H4 (cell line): ENCODE measurements at places on chromosomes 5 and 9. TPM values are rescaled to one million over a fixed set of nuclear protein-coding genes. Genes with fewer than 3 reads are reported as not detected.

The C9orf153 gene
- total RNA-seq = not detected in 2 replicates

The IRX1 gene
- total RNA-seq = 17.1 and 21.3 TPM in 2 replicates

The UBAC1 gene
- total RNA-seq = 35.2 and 41.3 TPM in 2 replicates

The TXNDC8 gene
- not detected in 2 replicates for total RNA-seq

The BTNL8 gene
- not detected in 2 replicates for total RNA-seq

The GAS1 gene
- 5.7 and 6.6 TPM in 2 replicates for total RNA-seq

The CDH18 gene
- 3.2 and 9.8 TPM in 2 replicates for total RNA-seq

The RPL12 gene
- total RNA-seq = 2,219 and 2,463 TPM in 2 replicates

The ZBED3 gene
- 0.90 and 1.3 TPM in 2 replicates for total RNA-seq

The LRRC70 gene
- total RNA-seq = 0.04 TPM in 1 of 2 replicates, not detected in the other

The SPTAN1 gene
- 46.5 and 52.8 TPM in 2 replicates for total RNA-seq

The PCDHGB3 gene
- total RNA-seq = 0.87 and 1.2 TPM in 2 replicates

The CXXC5 gene
- total RNA-seq = 46.9 and 55.1 TPM in 2 replicates

The TAF1L gene
- not detected in 2 replicates for total RNA-seq

The ZNG1A gene
- 48.4 and 51.1 TPM in 2 replicates for total RNA-seq
